ENCODE measurements at places on chromosomes 13 and 19.

DNA sequence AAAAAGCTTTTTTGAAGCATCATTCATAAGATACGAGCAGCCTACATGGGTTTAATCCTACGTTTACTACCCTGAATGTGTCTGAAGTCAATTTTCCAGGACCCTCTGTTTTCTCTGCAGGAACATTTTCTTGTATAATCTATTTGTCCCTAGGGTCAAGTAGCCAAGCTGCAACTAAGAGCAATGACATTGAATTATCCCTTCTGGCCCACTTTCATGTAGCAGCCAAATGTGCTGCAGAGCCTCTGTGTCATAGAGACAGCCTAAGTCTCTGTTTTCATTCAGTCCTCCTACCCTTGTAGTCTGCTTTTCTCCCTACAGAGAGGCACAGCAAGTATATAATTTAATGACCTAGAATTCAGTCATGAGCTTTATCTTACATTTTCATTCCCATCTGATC lies 82.1 kb downstream of the ZAR1L start:
- no peak for DNase-seq

DNA sequence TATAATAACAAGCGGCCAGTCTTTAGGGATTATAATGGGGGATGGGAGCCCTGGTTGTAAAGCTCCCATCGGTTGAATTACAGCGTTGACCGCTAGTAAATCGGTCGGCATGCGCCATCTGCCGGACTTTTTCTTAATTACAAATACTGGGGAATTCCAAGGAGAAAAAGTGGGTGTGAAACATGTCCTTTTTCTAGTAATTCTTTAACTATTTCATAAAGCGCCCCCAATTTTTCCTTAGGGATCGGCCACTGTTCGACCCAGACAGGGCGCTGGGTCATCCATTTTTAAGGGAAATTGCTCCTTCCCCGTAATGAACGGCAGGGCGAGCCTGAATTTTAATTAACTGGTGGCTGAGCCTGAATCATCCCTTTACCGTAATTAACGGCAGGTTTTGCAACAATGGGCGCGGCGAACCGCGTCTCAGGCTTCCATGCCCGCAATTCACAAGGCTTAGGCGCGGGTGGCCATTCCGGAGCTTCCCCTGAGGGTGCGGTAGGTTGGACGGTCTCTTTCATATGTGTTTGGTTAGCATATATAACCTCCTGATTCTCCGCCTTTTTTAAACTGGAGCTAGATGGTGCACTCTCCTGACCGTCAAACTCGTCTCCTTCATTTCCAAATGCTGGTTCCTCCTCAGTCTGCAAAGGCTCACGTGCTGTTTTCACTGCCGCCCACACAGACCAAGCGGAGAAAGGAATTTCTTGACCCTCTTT lies 30.2 kb upstream of the EVI5L start:
- peak; percentile 84 for DNase-seq

- DNase-seq: peak; percentile 53
These were observed 969 bp upstream of the POMP start for GRCh38 chr13:28657784-28658538.

- DNase-seq: no peak
These were observed 10.1 kb upstream of the ZNRF4 start for GRCh38 chr19:5445071-5445470.

DNA sequence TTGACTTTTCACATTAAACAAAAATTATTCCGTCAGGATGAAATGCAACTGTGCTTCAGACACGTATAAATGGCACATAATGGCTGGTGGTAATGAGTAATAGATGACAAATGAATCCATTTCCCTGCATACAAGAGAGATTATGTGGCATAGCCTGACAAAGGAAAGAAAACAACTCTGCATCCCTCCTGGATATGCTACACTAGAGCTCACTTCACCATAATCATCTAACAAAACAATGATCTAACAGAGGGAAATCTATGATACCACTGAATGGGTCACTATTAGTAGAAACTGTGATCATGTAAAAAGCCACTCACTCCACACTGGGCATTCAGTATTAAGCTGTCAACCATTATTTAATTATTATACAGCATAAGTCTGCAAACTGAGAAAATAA lies 1498.4 kb downstream of the EFNB2 start:
- DNase-seq: no peak
